ENCODE measurements at places on chromosomes 12 and 14.

DNA sequence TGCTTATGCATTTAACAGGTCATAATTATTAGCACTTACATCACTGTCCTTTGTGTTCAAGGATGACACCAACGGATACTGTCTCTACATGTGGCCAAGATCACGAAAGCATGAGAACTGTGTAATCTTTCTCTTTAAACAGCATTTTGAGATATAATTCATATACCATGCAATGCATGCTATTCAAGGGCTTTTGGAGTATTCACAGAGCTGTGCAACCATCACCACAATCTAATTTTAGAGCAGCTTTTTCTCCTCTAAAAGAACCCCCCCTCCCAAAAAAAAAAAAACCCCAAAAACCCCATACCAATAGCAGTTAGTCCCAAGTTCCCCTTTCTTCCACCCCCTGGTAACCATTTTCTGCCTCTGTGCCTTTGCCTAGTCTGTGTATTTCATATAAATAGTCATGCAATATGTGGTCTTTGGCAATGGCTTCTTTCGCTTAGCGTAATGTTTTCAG lies 60.6 kb downstream of the SPRING1 start:
- no peak for DNase-seq

GRCh38 chr14:38786921-38787320 lies 316.1 kb downstream of the SEC23A start:
- no peak for DNase-seq

GRCh38 chr12:132142679-132143335 lies 1.3 kb downstream of the DDX51 start:
- no peak for DNase-seq

GRCh38 chr12:13085968-13086686 lies 17.3 kb downstream of the GSG1 start:
- DNase-seq, result peak; percentile 5

DNA sequence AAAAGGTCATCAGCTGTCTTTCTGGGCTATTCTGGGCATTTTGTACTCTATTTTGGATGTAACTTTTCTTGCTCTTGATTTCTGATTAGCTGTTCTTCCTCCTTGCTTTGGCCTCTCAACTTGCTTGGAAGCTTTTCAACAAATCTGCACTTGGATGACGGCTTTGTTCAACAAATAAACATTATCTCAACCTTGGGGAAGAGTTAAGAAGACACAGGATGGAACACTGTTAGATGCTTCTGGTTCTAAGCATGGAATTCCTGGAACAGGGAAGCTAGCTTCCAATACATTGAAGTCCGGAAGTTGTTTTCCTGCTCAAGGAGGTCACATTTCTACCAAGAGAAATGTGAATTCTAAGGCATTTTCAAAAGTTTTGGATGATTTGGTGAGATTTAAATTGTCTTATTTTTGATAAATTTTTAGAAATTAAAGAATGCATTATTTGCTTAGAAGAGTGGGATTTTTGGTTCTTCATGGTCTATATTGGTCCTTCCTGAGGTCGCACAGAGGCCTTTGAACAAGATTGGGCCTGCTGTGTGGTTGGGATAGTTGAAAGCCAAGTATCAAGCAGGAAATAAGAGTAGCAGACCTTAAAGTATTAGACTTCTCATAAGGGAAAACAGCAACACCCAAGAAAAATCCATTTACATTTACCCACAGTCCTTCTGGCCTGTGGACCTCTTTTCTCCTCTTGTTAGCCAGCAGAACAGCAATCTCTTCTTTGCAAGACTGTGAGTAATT lies 59.2 kb downstream of the PPFIBP1 start:
- DNase-seq, result no peak

GRCh38 chr14:68574461-68574860 lies 218.4 kb downstream of the ZFP36L1 start:
- DNase-seq, result no peak

DNA sequence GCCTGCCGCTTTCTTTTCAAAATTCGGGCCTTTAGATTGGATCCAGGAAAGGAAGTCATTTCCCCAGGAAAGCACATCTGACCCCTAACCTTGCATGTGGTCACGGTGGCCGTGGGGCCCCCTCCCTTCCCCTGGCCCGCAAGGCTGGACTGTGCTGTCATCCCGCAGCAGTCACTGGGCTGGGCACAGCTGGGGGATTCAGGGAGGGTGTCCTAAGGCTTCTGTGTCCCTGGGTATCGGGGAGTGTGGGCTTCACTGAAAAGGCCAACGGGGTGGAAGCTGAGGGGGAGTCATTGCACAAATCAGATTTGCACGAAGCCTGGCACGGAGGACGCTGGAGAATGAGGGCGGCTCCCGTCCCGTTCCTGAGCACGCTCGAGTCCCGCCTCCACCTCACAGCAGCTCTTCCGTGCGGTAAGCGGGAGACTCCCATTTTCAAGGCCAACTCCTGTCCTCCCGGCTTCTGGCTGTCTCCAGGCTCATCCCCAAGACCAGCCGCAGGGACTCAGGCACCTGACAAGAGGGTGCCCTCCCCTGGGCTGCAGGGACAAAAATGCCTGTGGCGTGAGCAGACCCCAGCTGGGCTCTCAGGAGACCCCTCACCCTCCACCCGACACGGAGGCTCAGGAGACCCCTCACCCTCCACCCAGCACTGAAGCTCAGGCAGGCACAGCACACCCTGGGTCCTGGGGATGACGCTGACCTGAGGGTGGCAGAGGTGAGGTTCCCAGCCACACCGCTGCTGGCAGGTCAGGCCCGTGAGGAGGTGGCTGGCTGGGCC lies 9.6 kb downstream of the XRCC3 start:
- DNase-seq, result no peak

Data from fibroblast of skin of back (primary cell).